NCI-H524 treated with DMSO at 0.1 percent for 48 hours (cell line): ENCODE measurements at places on chromosomes 1 and 21.

DNA sequence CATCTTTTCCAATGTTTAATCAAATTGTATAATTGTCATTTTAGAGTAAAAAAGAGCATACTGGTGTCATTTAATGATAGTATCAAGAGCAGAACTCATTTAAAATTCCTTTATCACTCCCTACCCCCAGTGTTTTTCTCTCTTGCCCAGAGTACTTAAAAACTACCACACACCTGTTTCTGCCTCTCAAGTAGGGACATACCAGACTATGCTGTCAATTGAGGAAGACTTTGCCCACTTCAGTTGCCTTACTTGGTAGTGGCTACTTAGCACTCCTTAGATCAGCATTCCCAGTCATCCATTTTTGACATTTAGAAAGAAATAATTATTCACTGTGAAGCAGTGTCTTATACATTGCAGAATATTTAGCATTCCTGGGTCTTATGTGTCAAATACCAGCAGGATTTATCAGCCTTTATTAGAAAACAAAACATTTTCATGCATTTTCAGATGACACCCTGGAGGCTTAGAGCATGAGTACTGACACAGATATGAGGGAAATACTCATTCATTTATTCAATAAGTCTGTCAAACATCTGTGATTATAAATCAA, 127.5 kb upstream of the RGS1 start:
- DNase-seq, result peak; percentile 60

DNA sequence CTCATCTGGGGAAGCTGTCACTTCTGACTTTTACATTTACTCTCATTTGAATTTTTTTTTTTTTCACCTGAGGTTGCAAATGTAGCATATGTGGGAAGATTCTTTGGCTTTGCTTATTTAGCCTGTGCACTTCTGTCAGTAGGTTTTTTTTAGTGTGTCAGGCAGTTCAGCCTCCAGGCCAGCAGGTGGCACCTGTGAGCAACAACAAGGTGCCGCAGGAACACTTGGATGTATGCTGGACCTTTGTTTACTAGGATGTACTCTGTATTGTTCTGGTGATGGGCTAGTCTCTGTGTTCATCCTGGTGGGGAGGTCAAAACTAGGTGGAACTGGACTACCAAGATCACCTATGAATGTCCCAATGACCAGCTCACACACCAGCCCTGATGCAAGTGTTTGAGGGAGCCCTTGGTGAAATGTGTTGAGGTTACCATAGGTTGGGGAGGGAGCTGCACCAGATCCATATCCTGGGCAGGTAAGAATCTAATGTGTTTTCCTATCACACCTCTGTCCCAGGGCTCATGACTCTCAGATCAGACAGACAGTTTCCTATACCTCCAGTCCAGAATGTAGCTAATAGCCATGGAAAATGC, 618.2 kb downstream of the BRINP3 start:
- no peak for DNase-seq

- peak; percentile 63 for DNase-seq
These were observed 171.0 kb downstream of the VAV3 start for GRCh38 chr1:107793896-107794453.

- no peak for DNase-seq
These were observed 888 bp downstream of the HES5 start for GRCh38 chr1:2528966-2529783.

- no peak for DNase-seq
These were observed 1.2 kb downstream of the NASP start for GRCh38 chr1:45585110-45585426.

GRCh38 chr1:209062081-209062620, 521.4 kb upstream of the CAMK1G start:
- no peak for DNase-seq

- no peak for DNase-seq
These were observed 5.4 kb downstream of the MARCKSL1 start for GRCh38 chr1:32330558-32331151.

GRCh38 chr1:192805832-192806323, 3.0 kb upstream of the RGS2 start:
- no peak for DNase-seq

DNA sequence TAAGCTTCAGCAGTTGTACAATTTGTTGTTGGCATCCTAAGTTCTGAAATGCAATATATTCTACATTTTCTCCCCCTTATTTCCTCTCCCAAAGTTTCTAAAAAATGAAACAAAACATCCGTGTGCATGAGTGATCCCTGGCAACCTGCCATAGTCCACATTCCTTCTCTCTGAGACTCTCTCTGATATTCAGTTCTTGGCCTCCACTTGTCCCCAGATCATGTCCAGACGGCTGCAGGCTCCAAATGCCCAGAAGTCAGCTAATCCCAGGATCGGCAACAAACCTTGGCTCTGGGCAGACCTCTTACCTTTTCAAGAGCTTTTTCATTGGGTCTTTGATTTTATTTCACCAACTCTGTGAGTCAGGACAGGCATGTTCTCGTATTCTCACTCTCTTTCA, 187.8 kb downstream of the ETS2 start:
- no peak for DNase-seq
